WTC11 (cell line): ENCODE measurements at places on chromosomes 1 and 21. TPM values are rescaled to one million over a fixed set of nuclear protein-coding genes. Genes with fewer than 3 reads are reported as not detected.

The TMEM240 gene
- 6.6 to 8.8 TPM (median 8.0 TPM) in 3 replicates for total RNA-seq

The NBPF6 gene
- not detected in 3 replicates for total RNA-seq

The OR2AK2 gene
- total RNA-seq: not detected in 3 replicates

- no peak for DNase-seq
These were observed 713.5 kb downstream of the AMY1C start for GRCh38 chr1:104463126-104463697.

GRCh38 chr1:90707363-90707710, 9.8 kb downstream of the BARHL2 start:
- DNase-seq: peak; percentile 87
